ENCODE measurements at places on chromosomes 6 and 20.

GRCh38 chr6:13927203-13927602 is 2.5 kb downstream of the RNF182 start:
- DNase-seq, result no peak

DNA sequence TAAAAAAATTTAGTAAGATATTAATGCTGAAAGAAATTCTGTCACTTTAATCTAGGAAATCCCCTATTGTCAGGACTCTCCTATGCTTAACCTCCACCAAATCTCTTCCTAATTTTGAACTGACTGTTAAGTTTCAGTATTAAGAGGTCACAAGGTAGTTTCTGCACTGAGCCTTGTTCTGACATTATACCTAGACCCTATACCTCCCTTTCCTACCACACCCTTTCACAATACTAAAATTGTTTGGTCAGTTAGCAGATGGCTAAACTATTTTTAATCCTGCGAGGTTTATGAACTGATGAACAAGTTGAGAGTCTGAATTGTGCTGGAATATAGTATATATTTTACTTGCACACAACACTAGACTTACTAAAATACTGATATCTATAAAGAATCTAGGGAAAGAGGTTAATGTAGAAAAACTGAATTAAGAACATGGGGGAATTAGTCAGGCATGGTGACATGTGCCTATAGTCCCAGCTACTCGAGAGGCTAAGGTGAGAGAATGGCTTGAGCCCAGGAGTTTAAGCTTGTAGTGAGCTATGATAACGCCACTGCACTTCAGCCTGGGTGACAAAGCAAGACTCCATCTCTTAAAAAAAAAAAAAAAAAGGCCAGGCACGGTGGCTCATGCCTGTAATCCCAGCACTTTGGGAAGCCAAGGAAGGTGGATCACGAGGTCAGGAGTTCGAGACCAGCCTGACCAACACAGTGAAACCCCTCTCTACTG is 51.5 kb downstream of the HBS1L start:
- no peak for DNase-seq

GRCh38 chr6:43707767-43708166 is 20.2 kb upstream of the MRPS18A start:
- no peak for DNase-seq

GRCh38 chr6:129730477-129731165 is 20.6 kb upstream of the ARHGAP18 start:
- DNase-seq, result no peak

GRCh38 chr20:59437601-59438031 is 137.2 kb downstream of the EDN3 start:
- DNase-seq, result no peak

DNA sequence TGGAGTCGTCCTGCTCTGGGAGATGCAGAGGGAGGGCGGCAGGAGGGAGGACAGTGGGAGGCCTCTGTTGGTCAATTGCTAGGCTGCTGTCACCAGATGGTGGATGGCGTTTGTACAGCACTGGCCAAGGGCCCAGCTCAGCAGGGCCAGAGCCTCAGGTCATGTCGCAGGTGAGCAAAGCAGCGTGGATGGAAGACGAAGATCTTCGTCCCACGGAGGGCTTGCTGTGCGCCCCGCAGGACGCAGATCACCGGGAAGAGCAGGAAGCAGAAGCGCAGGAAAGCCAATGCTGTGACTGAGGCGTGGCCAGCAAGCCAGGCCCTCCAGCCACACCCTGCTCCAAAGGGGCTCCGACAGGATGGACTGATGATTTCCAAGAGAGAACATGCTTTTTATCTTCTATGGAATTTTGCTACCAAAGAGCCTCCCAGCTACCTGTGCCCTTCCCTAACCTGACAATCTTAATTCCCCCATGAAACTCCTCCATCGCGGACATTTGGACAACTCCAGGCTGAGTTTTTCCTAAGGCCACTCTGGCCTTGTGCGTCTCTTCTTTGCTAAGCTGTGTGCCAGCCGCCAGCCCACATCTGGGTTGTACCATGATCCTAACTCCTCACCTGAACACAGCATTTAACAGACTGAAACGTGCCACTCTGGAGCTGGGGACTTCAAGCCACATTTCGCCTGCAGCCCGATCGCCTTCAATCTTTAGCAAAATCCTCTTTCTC is 3.5 kb upstream of the SLCO4A1 start:
- DNase-seq, result no peak

GRCh38 chr20:23277316-23277715 is 73.3 kb upstream of the NXT1 start:
- DNase-seq, result no peak

- DNase-seq, result no peak
These were observed 147.2 kb downstream of the SYCP2 start for GRCh38 chr20:59785986-59786795.

DNA sequence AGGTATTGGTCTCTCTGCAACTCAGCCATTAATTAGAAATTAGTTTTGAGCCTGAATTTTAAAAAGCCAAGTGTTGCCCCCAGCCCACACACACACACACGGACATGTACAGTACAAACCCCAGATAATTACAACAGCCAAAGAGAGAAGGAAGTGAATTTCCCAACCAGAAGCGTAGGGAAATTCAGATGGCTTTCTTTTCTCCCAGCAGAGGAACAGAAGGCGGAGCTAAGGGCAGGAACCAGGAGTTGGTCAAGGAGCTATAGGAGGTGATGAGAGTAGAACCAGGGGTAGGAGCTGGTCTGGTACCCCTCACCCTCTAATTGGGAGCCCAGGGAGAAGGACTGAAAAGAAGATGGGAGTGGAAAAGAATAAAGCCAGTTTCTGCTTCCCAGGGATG is 3.9 kb upstream of the ZBTB9 start:
- DNase-seq, result no peak

DNA sequence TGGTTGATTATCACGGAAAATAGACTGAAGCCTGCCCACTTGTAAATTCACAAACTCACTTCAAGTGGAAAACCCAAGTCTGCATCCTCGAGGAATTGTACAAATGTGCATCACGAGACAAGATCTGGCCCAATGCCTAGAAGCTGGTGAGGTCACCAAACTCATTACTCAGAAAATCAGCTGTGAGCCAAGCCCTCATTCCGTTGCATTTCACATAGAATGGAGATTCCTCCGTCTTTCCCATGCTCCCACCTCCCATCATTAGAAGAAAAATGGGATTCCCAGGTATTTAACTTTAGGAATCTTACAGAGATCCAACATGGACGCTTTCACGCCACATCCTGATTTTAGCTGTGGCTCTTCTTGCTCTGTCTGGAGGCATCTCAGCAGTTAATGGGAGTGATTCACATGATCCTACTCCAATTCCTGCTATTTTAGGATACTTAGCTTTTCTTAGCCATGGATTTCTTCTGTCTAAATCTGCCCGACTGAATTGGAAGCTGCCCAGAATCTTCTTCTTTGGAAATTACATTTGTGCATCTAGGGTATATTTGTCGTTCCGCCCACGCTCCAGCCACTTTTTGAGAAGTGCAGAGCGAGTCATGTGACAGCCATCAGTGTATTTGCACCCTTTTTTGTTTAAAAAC is 68.7 kb upstream of the STMND1 start:
- no peak for DNase-seq

GRCh38 chr6:152896923-152897322 is 85.9 kb downstream of the FBXO5 start:
- DNase-seq, result no peak

DNA sequence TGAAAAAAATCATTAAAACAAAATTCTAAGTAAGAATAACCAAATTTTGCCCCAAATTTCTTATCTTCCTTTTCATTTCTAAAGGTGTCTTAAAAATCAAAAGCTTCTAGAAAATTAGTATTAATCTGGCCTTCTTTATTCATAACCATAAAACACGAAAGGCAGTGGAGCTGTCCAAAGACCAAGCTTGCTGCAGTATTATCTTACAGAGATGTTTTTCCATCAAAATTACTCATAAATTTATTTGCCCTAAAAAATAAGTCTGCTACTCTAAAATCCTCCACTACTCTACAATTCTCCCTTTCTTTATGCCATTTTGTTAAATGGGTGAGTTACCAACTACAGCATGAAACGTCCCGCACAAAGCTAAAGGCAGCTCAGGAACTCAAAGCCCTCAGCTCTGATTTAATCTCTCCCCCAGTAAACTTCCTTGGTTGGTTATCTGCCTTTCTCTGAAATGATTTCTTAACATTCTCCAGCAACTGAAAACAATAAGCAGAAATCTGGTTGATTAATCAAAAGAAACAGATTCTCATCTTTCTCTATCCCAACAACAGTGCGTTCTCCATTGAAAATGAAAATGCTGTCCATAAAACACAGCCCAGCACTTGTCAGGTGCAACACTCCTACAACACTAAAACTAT is 2.1 kb downstream of the USP49 start:
- no peak for DNase-seq

- no peak for DNase-seq
These were observed 101.8 kb downstream of the TTLL2 start for GRCh38 chr6:167426651-167427050.

DNA sequence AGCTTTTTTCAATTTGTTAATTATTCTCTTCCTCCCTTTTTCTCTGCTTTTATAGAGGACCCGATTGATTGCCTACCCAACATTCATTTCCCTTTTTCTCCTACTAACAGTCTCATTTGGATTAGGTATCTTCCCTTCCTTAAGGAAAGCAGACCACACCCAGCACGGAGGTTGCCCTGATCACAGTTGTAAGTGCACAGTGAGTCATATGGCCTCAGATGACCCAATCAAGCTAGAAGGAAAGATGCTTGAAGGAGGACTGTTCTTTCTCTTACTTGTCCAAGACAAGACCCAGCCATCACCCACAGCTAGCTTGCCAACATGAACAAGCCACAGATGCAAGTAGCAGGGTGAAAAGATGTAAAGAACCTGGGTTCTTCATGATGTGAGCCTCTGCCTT is 518.6 kb downstream of the PKHD1 start:
- DNase-seq, result no peak

GRCh38 chr6:15260099-15260821 is 14.4 kb downstream of the JARID2 start:
- DNase-seq, result no peak

GRCh38 chr6:157089258-157089657 is 234.1 kb downstream of the TMEM242 start:
- DNase-seq, result peak; percentile 49

DNA sequence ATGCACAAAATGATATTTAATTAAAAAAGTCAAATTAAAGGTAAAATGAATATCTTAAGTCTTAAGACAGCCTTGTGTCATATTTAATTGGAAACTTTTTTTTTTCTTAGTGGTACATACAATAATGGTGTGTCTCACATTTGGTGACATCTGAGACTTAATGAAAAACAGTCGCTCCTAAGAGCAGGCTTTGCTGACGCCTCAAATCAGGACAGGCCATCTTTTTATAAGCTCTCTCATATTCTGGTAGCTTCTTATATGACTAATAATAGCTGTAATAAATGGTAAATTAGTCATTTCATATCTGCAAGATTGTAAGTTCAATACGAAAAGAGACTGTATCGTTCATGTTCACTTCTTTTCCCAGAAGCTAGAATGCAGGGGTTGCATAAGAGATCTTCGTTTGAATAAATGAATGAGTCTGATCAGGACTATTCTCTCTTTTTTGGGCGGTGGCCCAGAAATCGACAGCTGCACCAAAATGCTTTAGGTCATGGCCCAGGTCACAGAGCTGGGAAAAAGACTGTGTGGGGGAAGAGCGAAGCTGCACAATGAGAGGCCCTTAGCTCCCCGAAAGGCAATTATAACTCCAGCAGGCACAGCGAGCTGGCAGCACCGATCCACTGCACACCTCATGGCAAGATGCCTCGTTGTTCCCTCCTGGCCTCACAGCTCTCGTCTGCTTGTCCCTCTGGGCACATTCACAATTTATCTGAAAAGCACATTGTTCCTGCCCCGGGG is 69.4 kb downstream of the NRN1 start:
- no peak for DNase-seq

- DNase-seq, result no peak
These were observed 378.7 kb downstream of the RNGTT start for GRCh38 chr6:88584581-88585275.

GRCh38 chr6:1473166-1473565 is 83.8 kb downstream of the FOXF2 start:
- DNase-seq, result no peak

- DNase-seq, result no peak
These were observed 1.9 kb downstream of the SDC4 start for GRCh38 chr20:45346291-45346718.

GRCh38 chr6:24658573-24659560 is 7.8 kb downstream of the TDP2 start:
- no peak for DNase-seq

- no peak for DNase-seq
These were observed 92.0 kb upstream of the SCP2D1 start for GRCh38 chr20:18721551-18722115.

- DNase-seq, result no peak
These were observed 55.8 kb upstream of the HIVEP2 start for GRCh38 chr6:143000811-143001210.

DNA sequence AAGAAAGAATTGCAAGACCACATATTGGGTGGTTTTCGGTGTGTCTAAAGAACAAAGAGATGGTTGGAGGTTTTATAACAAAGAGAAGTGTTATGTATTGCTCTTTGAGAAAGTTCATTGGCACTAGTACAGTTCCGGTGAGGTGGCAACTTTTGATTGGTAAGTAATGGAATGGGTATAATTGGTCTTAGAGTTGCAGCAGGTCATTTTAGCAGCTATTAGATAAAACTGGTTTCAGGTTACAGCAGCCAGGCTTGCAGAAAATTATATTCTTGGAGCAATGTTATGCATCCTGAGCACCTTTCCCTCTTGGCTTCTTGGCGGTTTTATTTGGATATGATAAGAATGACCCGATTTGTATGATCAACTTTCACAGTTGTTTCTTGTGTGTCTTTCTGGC is 12.3 kb upstream of the SSTR4 start:
- no peak for DNase-seq

GRCh38 chr6:149285626-149286025 is 31.9 kb upstream of the TAB2 start:
- no peak for DNase-seq

DNA sequence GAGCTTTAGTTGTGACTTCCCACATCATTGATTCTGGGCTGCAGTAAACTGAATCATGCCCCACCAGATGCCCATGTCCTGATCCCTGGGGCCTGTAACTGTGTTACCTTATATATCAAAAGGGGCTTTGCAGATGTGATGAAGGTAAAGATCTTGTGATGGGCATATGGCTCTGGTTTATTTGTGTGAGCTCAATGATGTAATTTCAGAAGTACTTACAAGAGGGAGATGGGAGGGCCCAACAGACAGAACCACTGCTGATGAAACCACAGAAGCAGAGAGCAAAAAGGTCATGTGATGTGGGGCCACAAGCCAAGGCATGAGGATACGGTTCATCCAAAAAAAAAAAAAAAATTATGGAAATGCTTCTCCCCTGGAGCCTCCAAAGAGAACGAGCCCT is 118.7 kb downstream of the TOX2 start:
- no peak for DNase-seq
